ENCODE measurements at places on chromosomes 3 and 15.

GRCh38 chr15:29935296-29936004 lies 113.2 kb upstream of the TJP1 start:
- DNase-seq = no peak

- DNase-seq = no peak
Measured at GRCh38 chr3:179624451-179624850, 19.9 kb downstream of the NDUFB5 start.

DNA sequence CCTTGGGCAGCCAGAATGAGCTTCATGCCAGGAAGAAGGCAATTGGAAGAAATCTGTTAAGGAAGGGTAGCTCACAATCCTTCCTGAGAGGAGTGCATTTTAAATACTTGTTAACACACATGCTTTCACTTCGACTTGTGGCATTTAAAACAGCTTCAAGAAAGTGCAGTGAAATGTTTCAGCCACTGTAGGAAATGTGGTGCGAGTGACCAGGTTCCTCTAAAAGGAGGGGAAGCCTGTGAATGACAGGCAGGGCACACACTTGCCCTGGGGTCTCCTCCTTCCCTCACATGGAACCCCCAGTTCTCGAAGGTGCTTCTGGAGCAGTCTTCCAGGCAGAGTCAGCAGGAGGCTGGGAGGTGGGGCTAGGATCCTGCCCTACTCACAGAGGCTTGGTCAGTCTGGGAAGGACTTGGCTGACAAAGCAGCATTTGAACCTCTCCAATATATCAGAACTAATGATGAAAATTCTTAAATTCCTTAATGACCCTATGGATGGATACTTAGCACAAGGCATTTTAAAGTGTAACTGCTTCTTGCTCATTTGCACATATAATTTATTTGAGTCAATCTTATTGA lies 358.6 kb downstream of the CHST2 start:
- no peak for DNase-seq

- DNase-seq = no peak
Measured at GRCh38 chr15:99449514-99449913, 116.3 kb upstream of the MEF2A start.

DNA sequence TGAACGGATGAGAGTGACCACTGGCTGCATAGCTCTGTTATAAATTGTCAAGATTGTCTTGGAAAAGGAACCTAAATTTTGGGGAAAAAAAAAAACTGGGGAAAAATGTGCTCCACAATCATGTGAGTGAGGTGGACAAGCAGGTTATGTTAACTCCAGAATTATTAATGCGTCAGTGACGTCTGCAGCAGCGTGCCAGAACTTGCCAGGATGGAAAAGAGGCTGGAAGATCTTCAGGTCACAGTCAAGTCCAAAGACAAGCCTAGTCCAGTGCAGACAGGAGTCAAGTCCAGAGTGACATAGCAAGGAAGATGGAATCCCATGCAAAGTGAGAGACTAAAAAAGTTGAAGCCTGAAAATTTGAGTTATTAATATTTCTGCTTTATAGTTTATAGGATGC lies 140.6 kb downstream of the RYR3 start:
- DNase-seq = no peak

DNA sequence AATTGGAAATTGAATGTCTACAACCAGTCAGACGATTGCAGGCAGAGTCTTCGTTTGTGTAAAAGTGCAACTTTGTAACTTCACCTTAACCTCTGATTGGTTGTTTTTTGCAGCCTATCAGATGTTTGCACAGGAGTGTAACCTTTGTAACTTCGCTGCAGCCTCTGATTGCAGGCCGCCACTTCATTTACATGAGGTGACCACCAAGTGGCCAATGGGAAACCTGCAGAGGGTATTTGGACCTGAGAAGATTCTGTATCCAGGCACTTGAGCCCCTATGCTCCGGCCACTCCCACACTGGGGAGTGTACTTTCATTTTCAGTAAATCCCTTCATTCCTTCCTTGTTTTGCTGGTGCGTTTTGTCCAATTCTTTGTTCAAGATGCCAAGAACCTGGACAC lies 68.1 kb upstream of the PFN2 start:
- no peak for DNase-seq
